A549 treated with AZD2906 at 1 μM for 4 hours (cell line): ENCODE measurements at places on chromosomes 5 and 9. TPM values are rescaled to one million over a fixed set of nuclear protein-coding genes. Genes with fewer than 3 reads are reported as not detected.

ARHGEF28 gene
- total RNA-seq, result 10.5 to 12.0 TPM (median 11.4 TPM) in 5 replicates

PRRX2 gene
- total RNA-seq, result 5.3 to 12.3 TPM (median 10.4 TPM) in 5 replicates

SLC36A2 gene
- not detected in 5 replicates for total RNA-seq

NOXA1 gene
- total RNA-seq, result 0.71 to 1.8 TPM (median 1.6 TPM) in 5 replicates

GABBR2 gene
- total RNA-seq, result 0.11 to 0.25 TPM (median 0.14 TPM) in 5 replicates
